ENCODE measurements at places on chromosomes 16 and 17. TPM values are rescaled to one million over a fixed set of nuclear protein-coding genes. Genes with fewer than 3 reads are reported as not detected.

- no peak for DNase-seq
Measured at GRCh38 chr16:9002042-9002441, 38.3 kb upstream of the USP7 start.

GRCh38 chr17:31531336-31531980 lies 140.0 kb downstream of the RAB11FIP4 start:
- no peak for DNase-seq

DNA sequence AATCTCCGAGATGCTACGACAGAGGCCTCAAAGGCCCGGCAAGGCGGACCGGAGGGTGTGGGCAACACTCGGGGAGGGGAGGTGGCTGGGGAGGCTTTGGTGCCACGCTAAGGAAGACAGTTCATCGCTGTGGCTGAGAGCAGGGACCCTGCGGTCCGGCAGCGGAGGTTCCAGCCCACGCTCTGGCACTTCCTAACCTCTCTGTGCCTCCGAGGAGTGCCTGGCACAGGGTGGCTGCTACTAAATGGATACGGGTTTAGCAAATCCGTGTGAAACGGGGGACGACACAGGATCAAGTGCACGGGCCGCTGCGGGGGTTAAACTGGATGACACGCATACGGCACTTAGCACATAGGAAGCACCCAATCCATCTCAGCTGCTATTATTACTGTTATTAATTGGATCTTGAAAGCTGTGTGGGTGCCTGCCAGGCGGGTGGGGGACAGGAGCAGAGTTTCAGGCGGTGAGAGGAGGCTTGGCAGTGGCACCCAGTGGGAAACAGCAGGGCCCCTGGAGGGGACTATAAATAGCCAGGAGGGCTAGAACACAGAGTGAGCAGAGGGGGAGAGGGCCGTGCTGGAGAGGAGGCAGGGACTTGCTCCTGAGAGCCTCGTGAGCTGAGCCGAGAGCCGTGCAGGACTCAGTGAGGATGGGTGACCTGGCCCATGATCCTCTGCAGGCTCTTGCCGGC lies 45.0 kb downstream of the ABR start:
- DNase-seq = no peak

CCL5 gene
- total RNA-seq = 2.2 TPM

DNA sequence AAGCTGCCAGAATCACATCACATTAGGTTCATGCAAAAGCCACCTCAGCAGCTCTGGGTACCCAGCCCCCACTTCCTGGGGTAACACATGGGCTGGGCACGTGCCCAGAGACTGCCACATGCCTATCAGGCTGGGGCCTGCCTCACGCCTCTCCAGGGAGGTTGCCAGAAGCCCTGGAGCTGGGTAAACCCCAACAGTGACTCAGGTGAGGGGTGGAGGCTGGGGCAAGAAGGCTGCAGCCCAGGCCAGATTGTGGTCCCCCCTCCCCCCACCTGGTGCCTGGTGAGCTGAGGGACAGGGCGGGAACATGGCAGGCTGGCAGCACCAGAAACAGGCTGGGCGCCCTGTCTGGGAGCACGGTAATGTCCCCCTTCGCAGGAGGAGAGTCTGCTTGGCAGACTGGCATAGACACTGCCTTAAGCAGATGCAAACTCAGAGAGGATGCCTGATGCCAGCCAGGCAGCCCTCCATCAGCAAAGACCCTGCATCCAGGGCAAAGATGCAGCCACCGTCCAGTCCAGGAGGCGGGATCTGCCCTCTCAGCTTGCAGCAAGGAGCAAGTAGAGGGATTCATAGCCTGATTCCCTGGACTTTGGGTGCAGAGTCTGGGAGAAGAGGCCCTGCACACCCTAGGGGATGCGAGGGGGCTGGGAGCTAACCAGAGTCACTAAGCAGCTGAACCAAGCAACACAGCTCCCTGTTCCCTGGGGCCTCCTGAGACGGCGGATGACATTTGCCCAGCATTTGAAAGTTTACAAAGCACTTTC lies 28.8 kb downstream of the NGFR start:
- DNase-seq = peak; percentile 89

- DNase-seq = peak; percentile 92
Measured at GRCh38 chr17:27644586-27644985, 13.6 kb downstream of the LGALS9 start.

- no peak for DNase-seq
Measured at GRCh38 chr17:79810130-79811010, 13.5 kb upstream of the CBX8 start.

DNA sequence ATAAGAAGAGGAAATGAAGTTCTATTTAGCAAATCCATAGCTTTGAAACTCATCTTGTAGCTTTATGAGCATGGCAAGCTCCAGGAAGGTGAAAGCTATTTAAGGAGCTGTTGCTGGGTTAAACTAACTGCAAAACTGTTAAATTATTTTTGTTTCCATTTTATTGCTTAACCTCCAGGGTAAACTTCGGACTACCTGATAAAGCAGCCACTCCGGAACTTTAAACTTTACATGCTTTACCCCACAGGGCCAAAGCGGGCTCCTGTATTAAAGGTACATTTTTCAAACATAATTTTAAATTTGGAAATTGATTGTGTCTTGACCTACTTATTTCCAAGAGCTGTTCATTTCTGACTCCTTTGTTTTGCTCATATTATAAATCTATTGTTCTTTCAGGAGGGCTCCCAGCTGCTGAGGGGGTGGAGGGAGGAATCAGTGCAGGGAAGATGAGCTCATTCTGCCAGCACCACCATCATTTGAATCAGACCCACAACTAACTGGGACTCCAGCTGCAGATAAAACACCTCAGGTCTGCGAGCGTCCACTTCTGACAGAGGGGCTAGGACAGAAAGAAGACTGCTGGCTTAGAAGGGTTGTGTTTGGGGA lies 157.9 kb downstream of the IRX3 start:
- DNase-seq = no peak

TMC7 gene
- 0.59 TPM for total RNA-seq

GRCh38 chr17:79803997-79804855 lies 7.3 kb upstream of the CBX8 start:
- no peak for DNase-seq

- no peak for DNase-seq
Measured at GRCh38 chr16:67017421-67017750, 11.6 kb upstream of the CBFB start.

GRCh38 chr17:62696726-62697490 lies 69.4 kb downstream of the MRC2 start:
- DNase-seq = no peak

- no peak for DNase-seq
Measured at GRCh38 chr16:57937861-57938260, 33.1 kb downstream of the CNGB1 start.

MYH3 gene
- 1.2 TPM for total RNA-seq

KRT28 gene
- not detected for total RNA-seq

DNA sequence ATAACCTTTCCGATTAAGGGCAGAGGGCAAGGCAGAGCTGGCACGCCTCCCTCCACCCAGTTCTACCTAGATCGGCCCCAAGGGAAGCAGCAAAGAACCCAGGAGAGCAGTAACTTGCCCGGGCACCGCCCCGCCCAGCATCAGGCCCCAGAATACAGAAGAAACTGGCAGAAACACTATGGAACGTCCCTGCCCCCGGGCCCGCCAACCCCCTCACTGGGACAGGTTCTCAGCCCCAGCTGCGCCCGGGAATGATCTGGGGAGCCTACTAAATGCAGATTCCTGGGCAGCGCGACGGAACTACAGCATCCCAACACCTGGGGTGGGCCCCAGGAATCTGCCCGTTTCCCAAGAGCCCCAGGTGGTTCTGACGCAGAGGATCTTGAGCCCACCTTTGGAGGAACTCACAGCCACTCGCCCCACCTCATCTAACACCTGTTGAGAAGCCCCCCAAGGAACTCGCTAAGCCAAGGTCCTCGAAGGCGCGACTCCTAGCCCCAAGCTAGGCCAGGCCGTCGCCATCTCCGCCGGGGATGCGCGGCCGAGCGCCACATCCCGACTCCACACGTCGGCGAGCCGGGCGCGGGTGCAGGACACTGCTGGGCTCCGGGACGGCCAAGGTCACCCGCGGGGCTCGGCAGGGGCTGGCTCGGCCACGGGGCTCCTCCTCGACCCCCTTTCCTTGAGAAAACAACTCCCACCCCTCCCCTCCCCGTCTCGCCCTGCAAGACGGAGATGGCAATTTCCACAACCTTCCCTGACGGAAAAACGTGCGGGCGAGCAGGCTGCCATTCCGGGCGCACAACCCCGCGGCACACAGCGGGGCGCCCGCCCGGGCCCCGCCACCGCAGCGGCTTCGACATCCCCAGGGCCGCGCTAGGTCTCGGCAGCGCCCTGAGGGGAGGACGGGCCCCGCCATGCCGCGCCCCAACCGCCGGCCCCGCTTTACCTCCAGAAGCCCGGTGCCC lies 913 bp downstream of the CDIP1 start:
- DNase-seq = peak; percentile 90

- DNase-seq = no peak
Measured at GRCh38 chr16:81797443-81797842, 18.4 kb downstream of the PLCG2 start.

GRCh38 chr17:72813481-72813880 lies 279.0 kb downstream of the SLC39A11 start:
- DNase-seq = peak; percentile 36

CFAP97D1 gene
- not detected for total RNA-seq

GRCh38 chr17:42889809-42890208 lies 10.8 kb upstream of the G6PC1 start:
- no peak for DNase-seq

DNA sequence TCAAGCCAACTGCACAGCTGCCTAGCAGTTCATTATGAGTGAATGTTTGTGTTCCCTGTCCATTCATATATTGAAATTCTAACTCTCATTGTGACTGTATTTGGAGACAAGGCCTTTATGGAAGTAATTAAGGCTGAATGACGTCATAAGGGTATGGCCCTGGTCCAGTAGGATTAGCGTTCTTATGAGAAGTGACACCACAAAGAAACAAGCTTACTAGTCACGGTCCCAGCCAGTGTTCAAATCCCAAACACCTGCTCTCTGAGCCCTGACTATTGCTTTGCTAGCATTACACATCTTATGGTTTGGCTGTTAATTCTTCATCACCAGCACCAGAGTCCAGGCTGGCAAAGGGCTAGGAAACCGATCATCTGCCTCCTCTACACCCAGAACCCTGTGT lies 2.2 kb downstream of the ZNF668 start:
- no peak for DNase-seq

DNA sequence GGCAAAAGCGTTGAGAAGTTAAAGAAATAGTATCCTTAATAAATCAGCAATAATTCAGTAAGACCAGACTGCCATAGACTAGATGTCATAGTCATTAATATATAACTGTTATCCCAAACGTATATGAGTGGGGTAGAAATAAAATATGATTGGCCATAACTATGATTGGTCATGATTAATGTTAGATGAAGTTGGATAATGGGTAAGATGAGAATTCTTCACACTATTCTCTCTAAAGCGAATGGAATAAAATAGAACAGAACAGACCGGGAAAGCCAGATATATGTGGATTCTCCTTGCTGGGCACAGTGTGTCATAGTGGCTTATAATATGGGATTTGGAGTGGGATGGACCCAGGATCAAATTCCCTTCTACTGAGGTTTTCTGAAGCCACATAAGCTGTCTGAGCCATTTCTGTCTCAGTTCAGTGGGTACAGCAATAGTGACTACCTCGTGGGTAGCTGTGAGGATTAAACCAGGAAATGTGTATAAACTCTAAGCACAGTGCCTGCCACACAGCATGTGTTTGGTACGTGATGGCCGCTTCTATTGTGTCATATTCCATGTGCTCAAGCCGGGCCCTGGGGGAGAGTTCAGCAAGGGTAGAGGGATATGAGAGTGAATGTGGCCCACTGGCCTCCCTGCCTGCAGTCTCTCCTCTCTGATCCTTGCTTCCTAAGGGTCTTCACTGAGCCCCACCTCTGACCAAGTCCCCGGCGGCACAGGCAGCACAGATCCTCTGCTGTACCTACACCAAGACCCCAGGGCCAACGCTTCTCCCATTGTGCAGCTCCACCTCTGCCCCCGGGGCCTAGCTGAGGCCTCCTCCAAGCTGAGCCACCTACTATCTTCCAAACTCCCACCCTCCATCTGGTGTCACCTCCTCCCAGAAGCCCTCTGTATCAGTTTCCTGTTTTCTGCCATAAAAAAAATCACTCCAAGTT lies 3.7 kb downstream of the CETP start:
- no peak for DNase-seq

GRCh38 chr17:80527016-80527645 lies 17.5 kb upstream of the RPTOR start:
- no peak for DNase-seq

CPPED1 gene
- total RNA-seq = 5.4 TPM

DNA sequence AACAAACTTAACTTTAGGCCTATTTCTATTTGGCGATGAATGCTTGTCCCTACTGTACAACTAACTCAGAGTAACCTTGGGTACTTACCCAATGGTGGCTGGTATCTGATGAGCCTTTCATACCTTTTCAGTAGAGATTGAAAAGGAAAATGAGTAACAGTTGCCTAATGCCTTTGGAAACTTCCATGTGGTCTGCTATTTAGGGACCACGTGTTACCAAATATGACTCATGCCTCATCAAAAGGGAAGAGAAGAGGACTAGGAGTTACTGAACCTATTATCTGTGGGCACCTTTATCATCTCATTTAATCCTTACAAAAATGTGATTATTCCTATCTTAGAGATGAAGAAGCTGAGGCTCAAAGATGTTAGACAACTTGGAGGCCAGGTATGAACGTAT lies 8.1 kb downstream of the MYOCD start:
- DNase-seq = no peak

CCDC40 gene
- total RNA-seq = 1.4 TPM

DNA sequence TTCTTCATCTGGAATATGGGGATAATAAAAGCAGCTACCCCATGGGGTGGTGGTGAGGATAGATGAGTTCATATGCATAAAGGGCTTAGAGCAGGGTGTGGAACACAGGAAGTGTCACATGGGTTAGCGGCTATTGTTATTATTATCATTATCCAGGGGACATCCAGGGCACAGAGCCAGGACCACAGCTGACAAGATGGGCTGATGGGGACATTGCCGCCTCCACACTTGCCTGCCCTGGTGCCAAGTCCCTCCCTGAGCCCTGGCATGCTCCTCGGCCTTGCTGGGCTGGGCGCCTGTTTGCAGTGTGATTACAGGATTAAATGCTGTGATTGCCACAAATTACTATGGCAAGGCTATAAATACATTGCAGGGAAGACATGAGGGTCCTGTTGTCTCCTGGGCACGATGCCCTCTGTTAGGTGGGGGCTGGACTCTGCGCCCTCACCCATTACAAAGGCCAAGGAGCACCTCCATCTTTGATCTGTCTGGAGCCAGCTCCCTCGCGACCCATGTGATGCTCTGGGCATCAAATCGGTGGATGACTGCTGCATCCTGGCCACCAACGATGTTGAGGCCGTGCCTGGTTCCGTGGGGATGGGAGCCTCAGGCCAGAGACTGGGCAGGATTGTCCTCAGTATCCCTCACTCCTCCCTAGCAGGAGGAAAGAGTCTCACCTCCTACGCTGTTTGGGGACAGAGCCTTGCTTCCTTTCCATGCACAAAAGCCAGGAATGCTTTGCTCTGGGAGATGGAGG lies 43.2 kb downstream of the PIMREG start:
- DNase-seq = peak; percentile 36

XYLT1 gene
- 20.3 TPM for total RNA-seq

CD300LG gene
- total RNA-seq = 6.2 TPM

GRCh38 chr16:22282254-22282892 lies 14.8 kb upstream of the POLR3E start:
- no peak for DNase-seq
